PC-3 (cell line): ENCODE measurements at places on chromosomes 3 and 15. TPM values are rescaled to one million over a fixed set of nuclear protein-coding genes. Genes with fewer than 3 reads are reported as not detected.
A peak's percentile ranks its signal among the peaks of the same experiment; 100 is the strongest.

DNA sequence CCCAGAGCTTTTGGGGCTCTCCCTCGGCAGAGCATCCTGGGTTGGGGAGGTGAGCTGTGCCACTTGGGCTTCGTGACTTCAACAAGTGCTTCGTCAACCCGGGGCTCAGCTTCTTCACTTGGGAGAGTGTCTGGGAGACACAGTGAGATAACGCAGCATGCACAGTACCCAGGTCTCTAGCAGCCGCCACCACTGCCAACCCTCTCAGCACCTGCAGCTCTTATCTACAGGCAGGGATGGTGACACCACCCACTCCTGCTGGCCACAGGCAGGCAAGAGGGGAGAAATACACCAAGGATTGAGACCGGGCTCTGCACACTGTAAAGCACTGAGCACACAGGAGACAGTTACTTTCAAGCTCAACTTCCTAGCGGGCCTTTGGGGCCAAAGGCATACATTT, 11.6 kb downstream of the TKT start:
- H3K36me3 ChIP-seq, result peaks cover 53% of the 10 kb centered on the region
- no peak overlapping the region for H3K4me3 ChIP-seq
- H3K4me1 ChIP-seq, result no peaks in the 10 kb centered on the region
- H3K27me3 ChIP-seq, result no peaks in the 10 kb centered on the region

DNA sequence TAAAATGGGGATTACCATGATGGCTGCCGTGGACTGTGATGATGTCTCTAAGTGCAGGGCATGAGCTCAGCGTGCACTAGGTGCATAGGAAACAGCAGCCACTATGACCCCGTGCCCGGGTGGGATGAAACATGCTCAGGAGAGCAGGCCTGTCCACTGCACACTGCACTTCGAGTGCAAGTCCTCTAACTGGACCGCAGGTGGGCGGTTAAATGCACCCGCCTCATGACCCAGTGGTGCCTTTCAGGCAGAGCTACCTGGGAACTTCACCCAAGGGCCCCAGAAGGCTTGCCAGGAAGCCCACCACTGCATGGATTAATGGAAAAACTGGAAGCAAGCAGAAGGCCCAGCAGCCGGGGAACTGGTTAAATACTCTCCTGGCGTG, 34.0 kb downstream of the PRKCD start:
- H3K4me1 ChIP-seq, result peaks cover 29% of the 10 kb centered on the region
- H3K4me3 ChIP-seq, result no peak overlapping the region
- DNase-seq, result no peak
- no peaks in the 10 kb centered on the region for H3K27me3 ChIP-seq

DNA sequence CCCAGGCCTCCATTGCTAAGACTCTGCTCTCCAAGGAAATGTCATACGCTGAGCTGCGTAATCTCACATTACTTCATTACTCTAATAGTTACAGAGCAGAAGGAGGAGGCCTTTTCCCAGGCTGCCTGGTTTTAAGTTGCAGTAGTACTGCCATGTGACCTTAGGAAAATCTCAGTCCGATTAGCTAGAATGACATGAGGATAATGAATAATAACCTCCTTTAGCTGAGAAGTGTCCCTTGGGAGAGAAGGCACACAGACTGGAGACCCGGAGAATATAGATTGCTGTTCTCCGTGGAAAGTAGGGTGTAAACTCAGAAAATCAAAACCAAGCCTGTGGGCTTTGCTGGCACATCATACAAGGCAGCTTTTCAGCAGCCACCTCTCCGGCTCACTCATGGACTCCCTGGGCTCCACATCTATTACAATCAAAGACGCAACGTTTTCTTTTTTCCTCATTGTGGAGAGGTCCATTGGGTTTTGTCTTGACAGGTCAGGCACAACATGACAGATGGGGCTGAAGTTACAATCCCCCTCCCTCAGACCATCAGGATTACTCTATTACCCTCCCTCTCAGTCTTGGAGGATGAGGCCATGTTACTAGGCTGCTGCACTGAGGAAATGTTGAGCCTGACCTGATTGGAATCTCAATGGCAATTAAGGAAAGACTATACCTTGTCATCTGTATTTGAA, 134.8 kb upstream of the MB21D2 start:
- no peak for DNase-seq
- H3K36me3 ChIP-seq, result no peaks in the 10 kb centered on the region
- no peak overlapping the region for H3K4me3 ChIP-seq
- peaks cover 69% of the 10 kb centered on the region for H3K27me3 ChIP-seq
- no peaks in the 10 kb centered on the region for H3K4me1 ChIP-seq

DNA sequence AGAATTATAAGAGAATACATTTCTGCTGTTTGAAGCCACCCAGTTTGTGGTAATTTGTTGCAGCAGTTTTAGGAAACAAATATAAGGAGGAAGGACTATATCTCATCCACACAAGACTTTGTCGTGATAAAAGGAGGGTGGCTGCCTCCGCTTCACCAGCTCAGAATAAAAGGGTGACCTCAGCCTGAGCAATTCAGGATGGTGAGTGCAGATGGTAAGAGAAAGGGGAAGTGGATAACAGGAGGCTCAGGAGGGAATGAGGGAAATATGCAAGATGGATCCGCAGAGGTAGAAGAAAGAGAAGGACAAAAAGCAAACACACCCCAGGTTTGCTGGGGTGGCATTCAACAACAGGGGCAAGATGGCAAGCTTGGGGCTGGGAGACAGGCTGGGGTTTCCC, 108.1 kb upstream of the TNFAIP8L3 start:
- H3K36me3 ChIP-seq, result no peaks in the 10 kb centered on the region
- H3K27ac ChIP-seq, result no peak overlapping the region
- H3K4me3 ChIP-seq, result no peak overlapping the region

DNA sequence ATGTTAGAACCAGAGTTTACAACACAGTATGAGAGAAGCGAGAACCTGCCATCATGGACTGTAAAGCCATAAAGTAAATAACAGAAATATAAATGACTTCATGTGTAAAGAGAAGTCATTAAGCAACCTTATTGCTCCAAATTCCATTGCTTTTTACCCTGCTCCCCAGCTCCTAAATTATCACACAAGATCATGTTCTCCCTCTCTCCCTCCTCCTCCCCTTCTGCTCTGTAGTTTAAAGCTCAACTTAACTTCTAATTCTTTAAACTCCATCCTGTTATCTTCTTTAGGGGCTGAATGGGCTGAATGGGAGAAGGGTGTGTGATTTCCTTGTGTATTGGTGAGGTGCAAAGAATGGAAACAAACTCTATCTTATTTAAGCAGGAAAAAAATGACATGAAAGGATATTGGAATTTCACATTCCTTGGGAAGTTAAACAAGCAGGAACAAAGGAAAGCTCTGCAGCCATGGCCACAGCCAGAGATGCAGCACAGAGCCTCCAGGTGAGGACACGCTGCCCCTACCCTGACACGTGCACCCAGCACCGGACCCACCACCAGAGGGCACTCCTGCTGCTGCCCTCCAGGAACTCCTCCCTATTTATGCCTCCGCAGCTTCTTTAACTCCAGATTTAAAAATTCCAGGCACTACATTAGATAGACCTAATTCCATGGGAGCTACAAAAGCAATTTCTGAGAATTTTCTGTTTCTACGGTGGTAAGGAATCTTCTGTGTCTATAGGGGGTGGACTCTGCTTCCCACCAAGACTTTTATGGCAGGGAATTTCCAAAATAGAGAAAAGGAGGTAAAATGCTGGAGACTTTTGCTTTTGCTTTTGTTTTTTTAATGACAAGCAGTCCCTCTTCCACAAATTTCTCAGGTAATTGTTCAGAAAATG, 76.9 kb upstream of the ABI3BP start:
- H3K4me3 ChIP-seq, result no peak overlapping the region
- peaks cover 52% of the 10 kb centered on the region for H3K4me1 ChIP-seq
- H3K27ac ChIP-seq, result peak overlapping the region; percentile 22

Gene SLC12A1
- not detected in 2 replicates for total RNA-seq

Gene IL17RE
- 4.0 and 4.7 TPM in 2 replicates for total RNA-seq
